ENCODE measurements at places on chromosomes 5 and 9. TPM values are rescaled to one million over a fixed set of nuclear protein-coding genes. Genes with fewer than 3 reads are reported as not detected.

The RAB3C gene
- total RNA-seq, result 1.3 TPM

The GPR21 gene
- 0.62 TPM for total RNA-seq

The CD72 gene
- 6.9 TPM for total RNA-seq

The ARL14EPL gene
- total RNA-seq, result not detected

The IFNK gene
- total RNA-seq, result not detected

The GGTA1 gene
- 1.8 TPM for total RNA-seq

The DIRAS2 gene
- total RNA-seq, result 0.11 TPM

The SPATA31A3 gene
- total RNA-seq, result not detected

The BHMT2 gene
- 392 TPM for total RNA-seq

The FOXD4 gene
- total RNA-seq, result not detected

The C5orf46 gene
- total RNA-seq, result not detected

The CTSV gene
- total RNA-seq, result 0.43 TPM

The BAAT gene
- total RNA-seq, result 223 TPM

The EGFL7 gene
- 37.1 TPM for total RNA-seq

The SLC6A7 gene
- not detected for total RNA-seq

The LECT2 gene
- 62.9 TPM for total RNA-seq

The SLC36A3 gene
- total RNA-seq, result not detected

The PCDHB10 gene
- total RNA-seq, result 0.23 TPM

The CAMLG gene
- total RNA-seq, result 12.5 TPM

The MUSK gene
- 0.12 TPM for total RNA-seq

The RASGRF2 gene
- total RNA-seq, result 0.40 TPM

The GABRA6 gene
- total RNA-seq, result not detected

All from right lobe of liver (tissue), 6 donors.